ENCODE measurements at places on chromosomes 5 and 9.
A peak's percentile ranks its signal among the peaks of the same experiment; 100 is the strongest.

DNA sequence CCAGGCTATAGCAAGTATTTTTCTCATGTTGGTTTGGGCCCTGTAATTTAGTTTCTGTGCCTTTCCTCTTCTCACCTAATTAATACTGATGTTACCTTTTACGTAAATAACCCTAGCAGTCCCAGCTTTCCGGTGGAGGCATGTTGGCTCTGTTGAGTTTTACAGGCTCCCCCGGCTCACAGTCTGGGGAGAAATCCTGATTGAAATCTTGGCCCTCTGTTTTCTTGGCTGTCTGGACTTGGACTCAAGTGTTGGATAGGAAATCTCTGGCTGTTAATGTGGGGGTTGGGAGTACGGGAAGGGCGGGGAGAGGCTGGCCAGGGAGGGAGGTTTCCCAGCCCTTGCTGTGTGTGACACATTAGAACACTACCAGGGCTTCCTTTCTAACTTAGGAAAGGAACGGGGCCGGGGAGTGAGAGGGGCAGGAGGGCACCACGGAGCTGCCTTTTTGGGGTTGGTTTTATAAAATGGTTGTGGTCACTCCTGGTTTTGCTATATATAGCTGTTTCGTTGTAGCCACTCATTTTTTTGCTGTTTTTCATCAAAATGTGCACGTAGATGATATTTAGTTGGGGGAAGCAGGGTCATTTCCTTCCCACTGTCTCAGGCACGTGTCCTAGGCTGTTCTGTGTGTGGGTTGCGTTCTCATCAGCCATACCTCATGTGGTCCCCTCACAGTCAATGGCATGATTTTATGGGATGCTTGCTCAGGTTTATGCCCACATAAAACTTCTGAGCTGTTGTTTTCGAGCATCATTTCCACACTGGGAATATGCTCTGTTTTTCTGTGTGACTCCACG, 11.0 kb downstream of the TRIO start:
- DNase-seq: no peak

DNA sequence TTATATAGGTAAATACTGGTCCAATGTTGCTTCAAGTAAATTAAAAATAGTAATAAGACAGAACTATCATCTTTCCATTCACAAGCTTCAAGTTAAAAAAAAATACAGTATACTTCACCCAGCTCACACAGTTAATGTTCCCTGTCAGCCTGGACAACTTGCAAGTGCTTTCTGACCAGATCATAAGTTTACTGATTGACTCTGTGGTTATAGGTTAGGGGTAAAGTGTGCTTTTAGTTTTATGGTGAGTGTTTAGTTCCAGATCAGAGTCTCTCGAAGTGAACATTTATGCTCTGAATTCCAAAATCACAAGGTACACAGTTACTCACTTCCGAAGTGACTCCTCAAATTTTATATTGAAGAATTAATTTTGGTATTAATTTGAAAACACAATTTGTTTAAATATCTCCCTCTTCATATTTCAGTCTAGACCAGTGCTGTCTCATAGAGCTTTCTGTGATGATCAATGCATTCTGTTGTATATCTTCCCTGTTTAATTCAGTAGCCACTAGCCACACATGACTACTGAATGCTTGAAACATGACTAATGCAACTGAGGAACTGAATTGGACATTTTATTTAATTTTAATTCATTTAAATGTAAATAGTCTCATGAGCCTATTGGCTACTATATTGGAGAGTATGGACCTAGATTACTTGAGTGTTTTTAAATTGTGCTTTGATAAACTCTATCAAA, 90.7 kb downstream of the MEF2C start:
- no peak for DNase-seq

GRCh38 chr5:164119806-164120447, 614.5 kb downstream of the MAT2B start:
- no peak for DNase-seq

GRCh38 chr5:108387758-108388157, 5.9 kb upstream of the FBXL17 start:
- no peak for DNase-seq

- no peak for DNase-seq
Measured at GRCh38 chr5:158679221-158679641, 420.5 kb downstream of the EBF1 start.

DNA sequence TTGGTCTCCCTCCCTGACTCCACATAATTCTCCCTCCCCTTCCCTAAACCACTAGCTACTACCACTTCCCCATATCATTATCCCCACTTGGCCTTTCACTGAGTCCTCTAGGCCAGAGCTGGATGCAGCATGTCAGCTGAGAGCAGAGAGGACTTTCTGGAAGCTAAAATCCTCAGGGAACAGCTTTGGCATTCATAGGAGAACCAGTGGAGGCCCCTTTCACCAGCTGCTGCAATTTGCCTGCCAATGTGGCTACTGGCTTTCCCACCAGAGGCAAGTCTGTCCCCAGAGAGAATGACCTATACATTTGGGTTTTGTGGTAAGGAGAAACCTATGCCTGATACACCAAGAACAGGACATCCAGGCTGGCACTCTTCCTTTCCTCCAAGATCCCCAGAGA, 14.4 kb downstream of the FAM219A start:
- no peak for DNase-seq

- peak; percentile 47 for DNase-seq
Measured at GRCh38 chr9:113153599-113153998, 2.8 kb downstream of the SLC31A2 start.

Measured in activated CD8-positive, alpha-beta memory T cell treated with anti-CD3 and anti-CD28 coated beads, Interleukin-2, amount 50 U/mL, for 48 hours (primary cell).